Naive thymus-derived CD4-positive, alpha-beta T cell (primary cell): ENCODE measurements at places on chromosomes 1 and 21. TPM values are rescaled to one million over a fixed set of nuclear protein-coding genes. Genes with fewer than 3 reads are reported as not detected.

- no peak overlapping the region for H3K4me3 ChIP-seq
- peaks cover 3% of the 10 kb centered on the region for H3K27me3 ChIP-seq
- H3K4me1 ChIP-seq = no peaks in the 10 kb centered on the region
- H3K36me3 ChIP-seq = no peaks in the 10 kb centered on the region
- H3K27ac ChIP-seq = no peak overlapping the region
- no peak for DNase-seq
Observed at GRCh38 chr1:116971258-116971860, 30.2 kb upstream of the CD101 start.

GRCh38 chr1:200217703-200218102 is 190.2 kb downstream of the NR5A2 start:
- no peaks in the 10 kb centered on the region for H3K36me3 ChIP-seq
- no peak for DNase-seq
- no peak overlapping the region for H3K4me3 ChIP-seq
- H3K27ac ChIP-seq = no peak overlapping the region

DNA sequence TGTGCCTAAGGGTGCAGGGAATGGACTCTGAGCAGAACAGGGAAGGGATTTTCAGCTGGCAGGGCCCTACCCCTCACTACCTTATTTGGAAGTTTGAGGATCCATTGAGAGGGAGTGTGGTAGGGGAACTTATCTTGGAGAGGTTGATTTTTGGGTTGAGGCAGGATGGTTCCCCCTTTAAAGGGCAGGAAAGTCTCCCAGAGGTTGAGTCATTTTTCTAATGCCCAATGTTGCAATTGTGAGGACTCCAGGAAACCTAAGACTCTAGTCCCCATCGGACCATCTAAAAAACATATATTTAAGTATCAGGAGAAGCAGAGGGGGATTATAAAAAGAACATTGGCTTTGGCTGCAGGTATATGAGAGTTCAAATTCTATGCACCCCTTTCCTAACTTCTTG is 47.3 kb downstream of the SAMD13 start:
- H3K36me3 ChIP-seq = no peaks in the 10 kb centered on the region
- H3K27ac ChIP-seq = no peak overlapping the region
- H3K27me3 ChIP-seq = no peaks in the 10 kb centered on the region
- no peaks in the 10 kb centered on the region for H3K4me1 ChIP-seq
- H3K4me3 ChIP-seq = no peak overlapping the region

DNA sequence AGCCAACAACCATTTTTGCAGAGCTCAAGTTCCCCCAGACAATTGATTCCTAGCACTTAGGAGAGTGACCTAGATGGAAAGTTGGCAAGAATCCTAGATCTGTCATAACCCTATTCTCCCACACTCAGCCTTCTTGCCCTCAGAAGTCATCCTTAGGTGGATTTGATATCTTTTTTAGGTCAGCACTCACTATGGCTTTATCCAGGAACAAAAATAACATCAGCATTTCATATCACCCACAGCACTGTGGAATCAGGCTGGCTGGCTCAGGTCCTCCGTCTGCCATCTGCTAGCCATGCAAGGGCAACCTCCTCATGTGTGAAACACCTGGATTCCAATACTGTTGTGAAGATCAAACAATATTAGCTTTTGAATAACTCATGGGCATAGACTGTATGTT is 6.0 kb downstream of the DPT start:
- no peak overlapping the region for H3K4me3 ChIP-seq
- DNase-seq = no peak
- H3K27me3 ChIP-seq = no peaks in the 10 kb centered on the region
- H3K36me3 ChIP-seq = no peaks in the 10 kb centered on the region
- no peak overlapping the region for H3K27ac ChIP-seq

DNA sequence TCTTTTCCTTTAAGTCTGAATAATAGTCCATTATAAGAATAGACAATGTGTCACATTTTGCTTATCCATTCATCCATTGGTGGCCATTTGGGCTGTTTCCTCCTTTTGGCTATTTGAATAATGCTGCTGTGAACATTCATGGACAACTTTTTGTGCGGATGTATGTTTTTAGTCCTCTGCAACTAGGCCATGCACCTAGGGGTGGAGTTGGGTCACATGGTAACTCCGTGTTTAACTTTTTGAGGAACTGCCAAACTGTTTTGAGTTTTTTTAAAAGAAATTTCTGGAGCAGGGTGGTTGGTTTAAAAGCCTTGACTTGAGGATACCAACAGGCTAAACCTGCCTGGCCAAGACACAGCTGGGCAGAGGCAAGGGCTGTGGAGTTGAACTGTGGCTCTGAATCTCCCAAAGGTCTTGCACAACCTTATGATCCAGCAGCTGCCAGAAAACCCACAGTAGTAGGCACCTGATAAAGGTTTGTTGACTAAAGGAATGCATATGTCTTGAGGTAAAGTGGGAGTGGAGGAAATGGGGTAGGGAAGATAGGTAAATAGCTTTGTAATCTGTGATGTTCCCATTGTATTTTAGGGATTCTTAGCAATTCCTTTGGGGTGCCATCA is 5.6 kb upstream of the RPTN start:
- DNase-seq = no peak
- no peak overlapping the region for H3K27ac ChIP-seq
- no peak overlapping the region for H3K4me3 ChIP-seq
- H3K27me3 ChIP-seq = no peaks in the 10 kb centered on the region
- H3K36me3 ChIP-seq = no peaks in the 10 kb centered on the region

DNA sequence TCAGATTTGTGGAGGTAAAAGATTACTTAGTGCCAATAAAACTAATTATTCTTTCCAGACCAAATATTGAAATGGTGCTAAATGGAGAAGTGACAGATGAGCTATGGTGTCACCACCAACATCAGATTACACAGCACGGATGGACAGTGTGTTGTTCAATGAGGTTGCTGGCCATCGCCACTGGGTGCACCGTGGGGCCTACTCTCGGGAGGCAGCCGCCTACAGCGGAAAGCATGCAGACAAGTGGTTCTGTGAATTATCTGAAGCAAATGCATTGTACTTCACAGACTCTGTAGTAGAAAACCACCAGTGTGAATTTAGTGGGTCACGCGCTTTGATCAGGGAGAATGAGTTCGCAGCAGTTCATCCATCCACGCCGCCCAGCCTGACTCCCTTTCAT is 42.3 kb downstream of the GNG4 start:
- no peaks in the 10 kb centered on the region for H3K27me3 ChIP-seq
- no peak overlapping the region for H3K27ac ChIP-seq
- H3K4me3 ChIP-seq = no peak overlapping the region

DNA sequence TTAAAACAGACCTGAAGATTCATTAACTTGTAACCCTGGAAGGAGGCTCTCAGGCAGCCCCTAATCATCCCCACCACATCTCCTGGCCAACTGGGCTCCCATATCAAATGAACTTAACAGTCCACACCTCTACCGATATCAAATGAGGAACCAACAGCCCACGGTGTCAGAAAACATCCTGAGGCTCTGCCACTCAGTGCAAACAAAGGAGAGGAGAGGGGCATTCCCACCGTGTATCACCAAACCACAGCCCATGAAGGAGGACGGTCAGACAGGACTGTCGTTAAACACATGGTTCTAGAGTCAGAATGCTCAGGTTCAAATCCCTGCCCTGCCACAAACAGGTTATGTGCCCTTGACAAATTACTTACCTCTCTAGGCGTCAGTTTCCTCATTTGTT is 52.5 kb downstream of the ERI3 start:
- no peaks in the 10 kb centered on the region for H3K4me1 ChIP-seq
- H3K27ac ChIP-seq = no peak overlapping the region
- H3K4me3 ChIP-seq = no peak overlapping the region
- DNase-seq = no peak
- peaks cover 44% of the 10 kb centered on the region for H3K36me3 ChIP-seq
- H3K27me3 ChIP-seq = no peaks in the 10 kb centered on the region

DNA sequence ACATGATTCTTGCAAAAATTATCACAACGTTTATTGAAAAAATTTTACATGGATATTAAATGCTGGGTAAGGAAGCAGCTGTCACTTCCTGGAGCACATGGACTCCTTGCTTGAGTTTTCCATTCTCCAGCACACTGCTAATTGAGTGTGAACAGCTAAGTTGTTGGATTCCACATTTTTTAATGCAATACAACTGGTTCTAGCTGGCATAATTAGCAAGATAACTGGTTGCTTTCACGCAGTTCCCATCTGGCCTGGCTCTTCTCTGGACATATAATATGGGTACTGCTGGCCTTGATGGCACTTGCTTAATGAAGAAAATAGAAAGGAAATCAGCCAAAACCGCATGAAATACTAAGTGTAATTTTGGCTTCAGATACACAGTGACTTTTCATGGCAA is 26.6 kb downstream of the RGS21 start:
- H3K4me3 ChIP-seq = no peak overlapping the region
- no peak overlapping the region for H3K27ac ChIP-seq
- H3K36me3 ChIP-seq = no peaks in the 10 kb centered on the region
- no peaks in the 10 kb centered on the region for H3K4me1 ChIP-seq

- H3K4me1 ChIP-seq = no peaks in the 10 kb centered on the region
- H3K27me3 ChIP-seq = no peaks in the 10 kb centered on the region
- no peak overlapping the region for H3K4me3 ChIP-seq
- no peak for DNase-seq
- H3K27ac ChIP-seq = no peak overlapping the region
Observed at GRCh38 chr1:92853299-92853698, 21.5 kb downstream of the RPL5 start.

DNA sequence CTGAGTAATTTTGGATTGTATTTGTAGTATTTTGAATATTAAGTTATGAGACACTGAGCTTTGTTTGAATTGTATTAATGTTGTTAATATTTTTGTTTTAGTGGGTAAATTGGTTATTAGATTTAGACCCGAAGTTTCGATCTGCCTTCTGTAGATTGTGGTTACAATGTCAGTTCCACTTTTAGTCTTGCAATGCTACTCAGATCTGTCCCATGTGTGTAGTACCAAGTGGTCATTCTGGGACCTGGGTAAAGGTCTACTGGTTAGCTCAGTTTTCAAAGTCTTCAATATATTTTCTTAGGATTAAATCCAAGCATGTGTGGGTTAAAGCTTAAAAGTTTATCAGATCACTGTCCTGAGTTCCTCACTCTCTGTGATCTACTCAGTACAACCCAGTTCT is 346.5 kb upstream of the PROX1 start:
- no peak overlapping the region for H3K27ac ChIP-seq
- H3K36me3 ChIP-seq = no peaks in the 10 kb centered on the region
- H3K4me1 ChIP-seq = no peaks in the 10 kb centered on the region
- no peak overlapping the region for H3K4me3 ChIP-seq

DNA sequence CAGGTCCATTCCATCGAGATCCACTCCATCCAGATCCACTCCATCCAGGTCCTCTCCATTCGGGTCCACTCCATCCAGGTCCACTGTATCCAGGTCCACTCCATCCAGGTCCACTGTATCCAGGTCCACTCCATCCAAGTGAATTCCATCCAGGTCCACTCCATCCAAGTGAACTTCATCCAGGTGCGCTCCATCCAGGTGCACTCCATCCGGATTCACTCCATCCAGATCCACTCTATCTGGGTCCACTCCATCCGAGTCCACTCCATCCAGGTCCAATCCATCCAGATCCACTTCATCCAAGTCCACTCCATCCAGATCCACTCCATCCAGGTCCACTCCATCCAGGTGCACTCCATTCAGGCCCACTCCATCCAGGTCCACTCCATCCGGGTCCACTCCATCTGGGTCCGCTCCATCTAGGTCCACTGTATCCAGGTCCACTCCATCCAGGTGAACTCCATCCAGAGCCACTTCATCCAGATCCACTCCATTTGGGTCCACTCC is 157.4 kb downstream of the HUNK start:
- H3K4me1 ChIP-seq = no peaks in the 10 kb centered on the region
- DNase-seq = no peak
- H3K27ac ChIP-seq = no peak overlapping the region
- no peaks in the 10 kb centered on the region for H3K36me3 ChIP-seq
- no peak overlapping the region for H3K4me3 ChIP-seq
- no peaks in the 10 kb centered on the region for H3K27me3 ChIP-seq

DNA sequence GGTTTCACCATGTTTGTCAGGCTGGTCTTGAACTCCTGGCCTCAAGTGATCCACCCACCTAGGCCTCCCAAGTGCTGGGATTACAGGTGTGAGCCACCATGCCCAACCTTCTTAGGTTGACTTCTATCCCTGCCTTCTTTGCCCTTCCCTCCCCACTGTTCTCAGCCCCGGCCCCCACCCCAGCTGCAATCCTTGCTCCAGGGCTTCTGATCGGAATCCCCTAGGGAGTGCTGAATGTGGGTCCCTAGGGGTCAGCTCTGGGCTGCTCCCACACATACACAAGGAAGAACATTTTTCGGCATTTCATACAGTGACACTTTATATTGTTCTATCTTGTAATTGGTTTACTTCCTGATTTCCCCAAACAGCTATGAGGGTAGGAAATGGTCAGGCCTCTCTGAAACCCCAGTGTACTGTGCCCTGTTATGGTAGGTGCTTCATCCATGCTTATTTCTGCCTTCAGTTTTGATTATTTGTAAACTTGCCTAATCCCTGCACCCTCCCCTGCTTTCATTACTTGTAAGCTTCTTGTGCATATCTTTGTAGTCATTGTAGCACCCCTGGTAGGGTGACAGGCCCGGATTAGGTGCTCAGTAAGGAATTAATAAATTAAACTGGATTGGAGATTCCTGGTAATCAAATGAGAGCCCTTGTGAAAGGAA is 5.8 kb upstream of the SRP9 start:
- no peaks in the 10 kb centered on the region for H3K27me3 ChIP-seq
- no peaks in the 10 kb centered on the region for H3K36me3 ChIP-seq
- H3K4me1 ChIP-seq = peaks cover 16% of the 10 kb centered on the region
- H3K27ac ChIP-seq = no peak overlapping the region

DNA sequence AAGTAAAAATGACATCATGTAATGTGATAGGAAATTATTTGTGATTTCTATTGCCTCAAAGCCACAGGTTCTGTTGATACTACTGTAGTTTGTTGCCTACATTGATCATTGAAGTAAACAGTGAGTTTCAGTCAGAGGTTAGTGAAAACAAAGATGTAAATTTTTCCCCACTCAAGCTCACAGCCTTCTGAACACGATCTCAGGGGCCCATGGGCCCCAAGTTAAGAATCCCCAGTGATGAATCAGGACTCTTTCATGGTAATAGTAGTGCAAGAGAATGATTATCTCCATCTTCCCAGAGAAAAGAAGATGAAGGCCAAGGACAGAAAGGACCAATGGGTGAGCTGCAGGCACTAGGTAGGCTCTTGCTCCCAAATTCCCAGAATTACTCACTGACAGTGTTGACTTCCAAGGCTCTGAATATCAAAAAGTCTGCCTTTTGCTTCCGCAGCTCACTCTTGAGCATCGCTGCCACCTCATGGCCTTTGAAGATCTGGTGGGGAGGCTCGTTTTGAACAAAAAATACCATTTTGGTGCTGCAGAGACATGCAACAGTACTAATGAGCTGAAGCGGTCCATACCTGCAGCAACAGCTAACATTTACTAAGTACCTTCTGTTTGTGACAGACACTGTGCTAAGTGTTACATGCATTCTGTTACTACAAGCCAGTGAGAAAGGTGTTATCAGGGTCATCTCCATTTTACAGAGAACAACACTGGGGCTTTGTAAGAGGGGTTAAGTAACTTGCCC is 113.3 kb downstream of the KIAA0319L start:
- H3K4me3 ChIP-seq = no peak overlapping the region
- H3K4me1 ChIP-seq = no peaks in the 10 kb centered on the region
- H3K27me3 ChIP-seq = no peaks in the 10 kb centered on the region

The RAB42 gene
- total RNA-seq = 1.2 TPM

The VTCN1 gene
- total RNA-seq = not detected

The CDCA8 gene
- 1.1 TPM for total RNA-seq

The MROH9 gene
- total RNA-seq = not detected

The LAPTM5 gene
- 575 TPM for total RNA-seq
